ENCODE measurements at places on chromosomes 6 and 20.

GRCh38 chr6:80886475-80886874, 780.0 kb downstream of the BCKDHB start:
- H3K27ac ChIP-seq, result no peak overlapping the region
- no peak for DNase-seq
- no peaks in the 10 kb centered on the region for H3K36me3 ChIP-seq
- no peak overlapping the region for H3K4me3 ChIP-seq

- H3K27ac ChIP-seq, result no peak overlapping the region
- H3K36me3 ChIP-seq, result peaks cover 9% of the 10 kb centered on the region
- H3K4me1 ChIP-seq, result peaks cover 36% of the 10 kb centered on the region
- H3K4me3 ChIP-seq, result no peak overlapping the region
Observed at GRCh38 chr20:51381557-51381956, 161.0 kb downstream of the NFATC2 start.

GRCh38 chr6:77463861-77464494, 687 bp upstream of the HTR1B start:
- no peak for DNase-seq
- H3K27ac ChIP-seq, result no peak overlapping the region
- peaks cover 8% of the 10 kb centered on the region for H3K4me1 ChIP-seq
- peaks cover 57% of the 10 kb centered on the region for H3K27me3 ChIP-seq
- peaks cover 5% of the 10 kb centered on the region for H3K36me3 ChIP-seq
- peak overlapping the region; percentile 45 for H3K4me3 ChIP-seq

DNA sequence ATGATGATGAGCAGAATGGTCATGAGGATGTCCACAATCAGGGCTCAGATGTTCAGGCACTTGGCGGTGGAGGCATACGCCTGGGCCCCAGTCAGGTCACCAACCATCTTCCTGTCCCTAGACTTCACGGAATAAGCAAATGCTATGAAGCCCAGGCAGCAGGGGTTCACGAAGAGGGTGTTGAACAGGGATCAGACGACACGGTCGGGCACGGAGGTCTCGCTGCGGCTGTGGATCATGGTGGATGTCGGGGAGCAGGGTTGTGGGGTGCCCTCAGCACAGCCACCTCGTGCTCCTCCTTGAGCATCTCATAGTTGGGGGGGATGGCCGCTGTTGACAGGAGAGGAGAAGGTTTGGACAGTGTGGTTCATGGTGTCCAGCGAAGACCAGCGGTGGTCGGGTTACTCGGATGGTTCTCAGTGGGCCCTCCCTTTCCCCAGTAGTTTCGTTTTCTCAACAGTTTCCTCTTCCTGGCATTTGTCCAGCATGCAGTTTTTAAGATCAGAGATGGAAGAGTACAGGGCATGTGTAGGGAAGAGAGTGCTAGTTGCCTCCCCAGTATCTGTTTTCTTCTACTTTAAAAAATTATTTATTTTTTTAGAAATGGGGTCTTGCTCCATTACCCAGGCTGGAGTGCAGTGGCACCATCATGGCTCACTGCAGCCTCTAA, 20.3 kb upstream of the SPDEF start:
- no peaks in the 10 kb centered on the region for H3K27me3 ChIP-seq
- H3K27ac ChIP-seq, result peak overlapping the region; percentile 22
- peaks cover 8% of the 10 kb centered on the region for H3K4me1 ChIP-seq
- H3K4me3 ChIP-seq, result no peak overlapping the region
- H3K36me3 ChIP-seq, result no peaks in the 10 kb centered on the region

DNA sequence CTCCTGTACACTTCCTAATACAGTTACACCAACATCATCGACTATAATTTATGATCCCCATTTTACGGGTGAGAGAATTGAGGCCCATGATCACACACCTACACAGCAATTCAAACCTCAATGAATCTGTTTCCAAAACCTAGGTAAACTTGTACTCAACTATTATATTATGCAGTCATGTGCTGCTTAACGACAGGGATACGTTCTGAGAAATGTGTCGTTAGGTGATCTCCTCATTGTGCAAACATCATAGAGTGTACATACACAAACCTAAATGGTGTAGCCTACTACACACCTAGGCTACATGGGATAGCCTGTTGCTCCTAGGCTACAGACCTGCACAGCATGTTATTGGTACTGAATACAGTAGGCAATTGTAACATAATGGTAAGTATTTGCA, 385.6 kb downstream of the ARHGAP18 start:
- no peaks in the 10 kb centered on the region for H3K4me1 ChIP-seq
- peaks cover 9% of the 10 kb centered on the region for H3K27me3 ChIP-seq
- no peak overlapping the region for H3K27ac ChIP-seq
- H3K36me3 ChIP-seq, result no peaks in the 10 kb centered on the region
- no peak for DNase-seq

GRCh38 chr6:47303342-47303741, 6.4 kb downstream of the TNFRSF21 start:
- no peaks in the 10 kb centered on the region for H3K36me3 ChIP-seq
- no peak overlapping the region for H3K4me3 ChIP-seq
- H3K4me1 ChIP-seq, result peaks cover 8% of the 10 kb centered on the region
- H3K27ac ChIP-seq, result no peak overlapping the region
- H3K27me3 ChIP-seq, result peaks cover 30% of the 10 kb centered on the region

GRCh38 chr6:53937461-53937860, 142.7 kb downstream of the LRRC1 start:
- H3K36me3 ChIP-seq, result no peaks in the 10 kb centered on the region
- H3K27ac ChIP-seq, result no peak overlapping the region
- H3K4me1 ChIP-seq, result peaks cover 4% of the 10 kb centered on the region
- H3K27me3 ChIP-seq, result no peaks in the 10 kb centered on the region
- H3K4me3 ChIP-seq, result no peak overlapping the region

DNA sequence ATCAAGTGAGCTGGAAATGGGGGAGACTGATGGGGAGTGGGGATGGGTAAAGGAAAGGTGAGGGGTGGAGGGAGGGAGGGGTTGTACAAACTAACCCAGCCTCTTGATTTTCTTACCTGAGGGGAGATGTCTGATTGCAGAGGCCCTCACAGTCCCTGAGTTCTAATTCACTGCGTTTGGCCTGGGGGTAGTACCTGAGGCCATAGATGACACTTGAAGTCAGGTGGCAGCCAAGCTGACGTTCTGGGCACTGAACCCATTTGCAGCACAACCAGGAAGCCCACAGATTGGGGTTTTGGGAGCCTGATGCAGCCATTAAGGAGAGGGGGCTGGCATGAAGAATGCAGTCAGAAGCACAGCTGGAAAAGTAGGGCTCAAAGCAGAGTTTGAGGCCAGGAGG, 153.8 kb upstream of the DTNBP1 start:
- no peaks in the 10 kb centered on the region for H3K4me1 ChIP-seq
- H3K36me3 ChIP-seq, result no peaks in the 10 kb centered on the region
- peaks cover 14% of the 10 kb centered on the region for H3K27me3 ChIP-seq
- no peak overlapping the region for H3K4me3 ChIP-seq
- DNase-seq, result no peak
- no peak overlapping the region for H3K27ac ChIP-seq

DNA sequence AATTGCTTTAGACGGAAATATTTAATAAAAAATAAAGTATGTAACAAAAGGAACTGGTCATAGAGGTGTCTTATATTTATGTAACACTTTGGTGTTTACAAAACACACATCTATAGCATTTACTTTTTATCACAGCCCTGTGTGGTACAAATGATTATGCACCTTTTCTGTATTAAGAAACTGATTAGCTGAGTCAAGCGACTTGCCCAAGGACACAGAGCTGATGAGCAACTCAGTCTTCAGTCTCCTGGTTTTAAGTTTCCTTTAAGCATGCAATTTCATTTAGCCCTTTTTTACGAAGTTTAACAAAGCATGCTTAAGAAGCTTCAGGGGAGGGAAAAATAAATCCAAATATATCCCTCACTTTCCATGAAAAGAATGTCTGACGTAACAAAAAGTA, 2.5 kb downstream of the DCDC2 start:
- no peak overlapping the region for H3K27ac ChIP-seq
- no peaks in the 10 kb centered on the region for H3K36me3 ChIP-seq
- peaks cover 41% of the 10 kb centered on the region for H3K27me3 ChIP-seq
- no peak overlapping the region for H3K4me3 ChIP-seq

DNA sequence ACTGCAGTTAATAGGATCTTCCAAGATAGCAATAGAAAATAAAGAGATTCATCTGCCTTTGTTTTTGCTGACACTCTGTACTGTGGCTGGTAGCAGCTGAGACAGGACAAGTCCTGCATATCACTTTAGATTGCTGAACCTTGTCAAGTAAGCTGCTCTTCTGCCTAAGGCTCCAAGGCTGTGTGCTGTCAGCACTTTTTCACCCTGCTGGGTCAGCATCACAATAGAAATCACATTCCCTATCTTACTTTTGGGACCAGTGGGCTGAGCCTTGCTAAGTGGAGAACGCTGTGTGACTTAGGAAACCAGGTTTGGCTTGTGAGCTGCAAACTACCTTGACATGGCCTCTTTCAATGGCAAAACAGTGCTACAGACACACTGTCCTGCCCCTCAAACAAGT, 263.9 kb downstream of the FRK start:
- H3K27ac ChIP-seq, result no peak overlapping the region
- H3K27me3 ChIP-seq, result no peaks in the 10 kb centered on the region
- H3K36me3 ChIP-seq, result no peaks in the 10 kb centered on the region
- H3K4me3 ChIP-seq, result no peak overlapping the region

GRCh38 chr20:1122388-1123315, 4.2 kb downstream of the PSMF1 start:
- H3K27me3 ChIP-seq, result no peaks in the 10 kb centered on the region
- peak overlapping the region; percentile 43 for H3K4me3 ChIP-seq
- H3K27ac ChIP-seq, result peak overlapping the region; percentile 52
- H3K4me1 ChIP-seq, result peaks cover 51% of the 10 kb centered on the region
- peaks cover 32% of the 10 kb centered on the region for H3K36me3 ChIP-seq

DNA sequence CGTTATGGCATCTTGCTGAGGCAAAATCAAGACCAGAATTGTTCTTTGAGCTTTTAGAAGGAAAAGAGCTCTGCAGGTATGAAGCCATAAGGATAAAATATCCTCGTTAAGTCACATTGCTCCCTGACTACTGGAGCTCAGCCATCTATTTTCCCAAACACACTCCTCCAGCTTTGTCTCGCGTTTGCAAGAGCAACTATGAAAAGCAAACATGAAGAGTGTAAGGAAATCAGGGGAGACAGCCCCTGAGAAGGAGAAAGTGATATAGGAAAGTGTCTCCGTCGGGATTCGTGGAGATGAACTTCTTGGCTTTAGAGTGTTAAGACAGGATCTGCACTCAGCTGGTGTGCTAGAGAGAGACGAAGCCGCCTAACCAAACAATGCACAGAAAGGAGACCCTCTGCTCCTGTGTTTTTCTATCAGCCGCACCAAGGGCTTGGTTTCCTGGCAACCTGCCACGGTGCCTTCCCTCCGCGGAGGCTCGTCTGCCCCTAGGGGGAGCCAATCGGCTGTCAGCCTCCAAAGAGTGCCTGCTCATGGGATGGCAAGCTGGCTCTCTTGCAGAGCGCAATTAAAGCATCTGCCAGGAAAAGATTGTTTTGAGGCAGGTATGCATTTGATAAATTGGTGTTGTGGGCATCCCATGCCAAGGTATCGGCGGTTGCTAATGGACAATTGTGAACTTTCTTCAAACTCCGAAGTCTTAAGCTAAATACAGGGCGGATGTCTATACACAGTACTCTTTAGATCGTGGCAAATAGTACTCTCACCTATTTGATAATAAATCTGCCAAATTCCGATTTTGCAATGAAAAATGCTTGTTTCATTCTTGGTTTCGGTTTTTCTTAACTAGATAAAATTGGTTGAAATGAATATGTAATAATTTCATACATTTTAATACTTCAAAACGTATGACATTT, 603.2 kb downstream of the RNF144B start:
- H3K4me3 ChIP-seq, result no peak overlapping the region
- no peaks in the 10 kb centered on the region for H3K36me3 ChIP-seq
- no peak overlapping the region for H3K27ac ChIP-seq
- H3K27me3 ChIP-seq, result no peaks in the 10 kb centered on the region

- H3K27ac ChIP-seq, result no peak overlapping the region
- H3K4me1 ChIP-seq, result no peaks in the 10 kb centered on the region
- H3K4me3 ChIP-seq, result no peak overlapping the region
- no peaks in the 10 kb centered on the region for H3K27me3 ChIP-seq
Observed at GRCh38 chr6:166516251-166516884, 70.1 kb downstream of the RAMACL start.

DNA sequence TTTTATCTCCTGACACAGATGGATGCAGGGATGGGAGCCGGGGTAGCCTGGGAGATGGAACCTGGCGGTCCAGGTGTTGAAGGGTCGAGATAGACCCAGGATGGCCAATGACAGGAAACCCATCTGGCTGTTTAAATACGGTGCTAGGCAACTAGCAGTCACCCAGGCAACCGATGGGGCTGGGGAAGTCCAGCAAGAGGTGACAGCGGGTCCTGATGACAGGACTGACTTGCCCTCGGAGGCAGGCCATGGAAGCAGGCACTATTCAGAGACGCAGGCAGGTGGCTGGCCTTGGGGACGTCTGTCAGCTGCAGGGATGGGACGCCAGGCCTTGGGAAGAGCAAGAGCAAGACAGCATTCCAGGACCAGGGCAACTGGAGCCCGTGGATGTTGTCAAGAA, 135.4 kb upstream of the RALGAPA2 start:
- H3K27ac ChIP-seq, result no peak overlapping the region
- no peak overlapping the region for H3K4me3 ChIP-seq
- H3K4me1 ChIP-seq, result peaks cover 12% of the 10 kb centered on the region
- no peaks in the 10 kb centered on the region for H3K36me3 ChIP-seq

- H3K4me1 ChIP-seq, result no peaks in the 10 kb centered on the region
- DNase-seq, result no peak
- peaks cover 2% of the 10 kb centered on the region for H3K27me3 ChIP-seq
- no peaks in the 10 kb centered on the region for H3K36me3 ChIP-seq
- H3K27ac ChIP-seq, result no peak overlapping the region
Observed at GRCh38 chr6:122077603-122078002, 321.8 kb upstream of the HSF2 start.

GRCh38 chr20:64075556-64075955, 3.8 kb downstream of the RGS19 start:
- peaks cover 14% of the 10 kb centered on the region for H3K36me3 ChIP-seq
- peak overlapping the region; percentile 96 for H3K4me3 ChIP-seq
- peak overlapping the region; percentile 34 for H3K27ac ChIP-seq
- no peaks in the 10 kb centered on the region for H3K27me3 ChIP-seq
- peaks cover 21% of the 10 kb centered on the region for H3K4me1 ChIP-seq
- no peak for DNase-seq

DNA sequence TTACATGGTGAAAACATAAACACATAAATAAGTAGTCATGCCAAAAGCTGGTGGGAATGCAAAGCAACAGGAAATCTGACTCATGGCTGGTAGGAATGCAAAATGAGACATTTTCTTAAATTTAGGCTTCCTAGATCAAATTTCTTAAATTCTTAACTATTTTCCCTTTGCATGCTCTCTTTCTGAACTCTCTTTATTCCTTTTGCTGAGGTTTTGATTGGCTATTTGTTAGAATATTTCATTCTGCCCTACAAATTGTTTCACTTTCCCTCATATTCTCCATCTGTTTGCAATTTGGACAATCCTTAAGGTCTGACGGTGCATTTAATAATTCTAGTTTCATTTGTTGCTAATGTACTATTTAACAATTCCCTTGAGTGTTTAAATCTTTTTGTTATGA, 437.5 kb upstream of the RGS17 start:
- H3K36me3 ChIP-seq, result no peaks in the 10 kb centered on the region
- H3K27ac ChIP-seq, result no peak overlapping the region
- H3K27me3 ChIP-seq, result no peaks in the 10 kb centered on the region
- no peak for DNase-seq
- H3K4me1 ChIP-seq, result no peaks in the 10 kb centered on the region

- peaks cover 10% of the 10 kb centered on the region for H3K27me3 ChIP-seq
- no peaks in the 10 kb centered on the region for H3K36me3 ChIP-seq
- no peaks in the 10 kb centered on the region for H3K4me1 ChIP-seq
- H3K27ac ChIP-seq, result no peak overlapping the region
- no peak for DNase-seq
- no peak overlapping the region for H3K4me3 ChIP-seq
Observed at GRCh38 chr6:87088076-87088475, 6.8 kb downstream of the CGA start.

All from activated naive CD8-positive, alpha-beta T cell treated with anti-CD3 and anti-CD28 coated beads, Interleukin-2, amount 10 ng/mL, durations not matched to agents 7 days and 5 days (primary cell).